ENCODE measurements at places on chromosomes 12 and 14.
A peak's percentile ranks its signal among the peaks of the same experiment; 100 is the strongest.

DNA sequence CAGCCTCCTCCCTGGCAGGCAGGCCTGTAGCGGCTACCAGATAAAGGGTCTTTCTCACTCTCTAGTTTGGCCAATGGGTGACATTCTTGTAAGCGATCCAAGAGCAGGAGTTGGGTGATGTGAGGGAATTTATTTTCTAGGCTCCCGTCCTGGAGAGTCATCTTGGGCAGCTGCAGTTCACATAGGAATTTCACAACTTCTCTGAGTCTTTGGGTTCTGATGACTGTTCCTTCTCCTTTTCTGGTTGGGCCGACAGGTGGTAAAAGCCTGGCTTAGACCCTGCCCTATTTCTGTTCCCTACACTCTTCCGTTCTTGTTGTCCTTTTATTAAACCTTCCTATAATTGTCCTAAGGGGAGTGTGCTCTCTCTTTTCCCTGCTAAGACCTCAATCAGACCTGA lies 42.6 kb upstream of the POC1B start:
- no peak for DNase-seq

DNA sequence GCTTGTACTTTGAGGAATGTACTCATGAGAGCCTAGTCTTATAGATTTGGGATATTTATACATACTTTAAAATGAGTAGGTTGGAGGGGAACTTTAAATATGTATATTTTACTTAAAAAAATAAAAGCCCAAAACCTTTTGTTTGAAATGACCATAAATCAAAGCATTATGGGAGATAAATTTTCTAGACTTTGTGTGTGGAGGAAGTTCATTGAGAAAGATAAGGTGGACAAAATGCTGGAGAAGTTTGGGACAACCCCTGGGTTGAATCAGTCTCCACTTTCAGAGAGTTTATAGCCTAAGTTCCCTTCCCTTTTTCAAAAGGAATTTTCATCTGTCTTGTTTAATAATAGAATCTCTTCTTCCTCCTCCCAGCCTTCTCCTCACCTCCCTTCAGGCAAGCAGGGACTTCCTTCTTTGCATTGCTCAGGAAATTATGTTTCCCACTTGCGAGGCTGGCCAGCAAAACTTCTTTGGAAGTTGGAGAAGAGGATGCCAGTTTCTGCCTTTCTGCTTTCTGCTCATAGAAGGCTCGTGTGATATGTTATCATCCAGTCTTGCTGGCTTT lies 54.2 kb downstream of the CHST11 start:
- DNase-seq = no peak

DNA sequence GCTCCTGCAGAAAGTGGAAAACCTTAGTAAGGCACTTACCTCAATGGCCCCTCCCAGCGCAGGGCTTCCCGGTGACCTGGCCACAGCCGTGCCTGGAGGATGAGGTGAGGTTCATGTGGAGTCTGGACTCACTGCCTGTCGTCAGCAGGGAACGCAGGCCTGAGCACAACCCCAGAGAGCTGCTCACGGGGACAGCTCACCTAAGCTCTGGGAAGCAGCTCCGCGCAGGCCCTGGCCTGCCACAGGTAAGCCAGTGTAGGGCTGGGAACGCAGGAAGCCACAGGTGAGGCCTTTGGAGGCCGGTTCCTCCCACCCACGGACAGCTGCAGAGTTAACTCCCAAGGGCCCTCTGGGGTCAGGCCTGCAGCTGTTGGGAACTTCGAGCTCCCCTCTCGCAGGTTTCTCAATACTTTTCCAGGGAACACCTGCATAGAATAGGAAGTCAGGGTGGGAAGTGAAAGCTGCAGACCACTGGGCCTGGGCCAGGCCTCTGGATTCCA lies 32.7 kb downstream of the ANAPC7 start:
- DNase-seq = no peak

- no peak for DNase-seq
These were observed 479.0 kb upstream of the SYT1 start for GRCh38 chr12:78385541-78385940.

- DNase-seq = no peak
These were observed 387.5 kb downstream of the BCAT1 start for GRCh38 chr12:24561411-24561871.

DNA sequence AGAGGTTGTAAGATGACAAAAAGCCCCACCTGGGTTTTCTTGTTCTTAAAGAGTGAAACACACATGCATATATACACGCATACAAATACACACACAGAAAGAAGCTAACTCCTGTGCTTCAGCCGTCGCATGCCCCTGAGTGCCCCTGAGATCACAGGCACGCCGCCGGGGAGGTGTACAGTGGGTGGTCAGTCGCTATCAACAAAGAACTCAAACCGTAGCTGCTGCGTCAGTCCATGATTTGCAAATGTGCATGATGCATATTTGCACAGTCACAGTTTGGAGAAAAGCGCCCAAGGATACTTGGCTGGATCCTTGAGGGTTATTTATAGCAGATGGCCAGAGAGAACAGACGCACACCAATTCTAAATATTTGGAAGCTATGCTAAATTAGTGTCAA lies 206.9 kb downstream of the TMEM132D start:
- no peak for DNase-seq

- DNase-seq = no peak
These were observed 100.1 kb downstream of the DYRK2 start for GRCh38 chr12:67748743-67749040.

DNA sequence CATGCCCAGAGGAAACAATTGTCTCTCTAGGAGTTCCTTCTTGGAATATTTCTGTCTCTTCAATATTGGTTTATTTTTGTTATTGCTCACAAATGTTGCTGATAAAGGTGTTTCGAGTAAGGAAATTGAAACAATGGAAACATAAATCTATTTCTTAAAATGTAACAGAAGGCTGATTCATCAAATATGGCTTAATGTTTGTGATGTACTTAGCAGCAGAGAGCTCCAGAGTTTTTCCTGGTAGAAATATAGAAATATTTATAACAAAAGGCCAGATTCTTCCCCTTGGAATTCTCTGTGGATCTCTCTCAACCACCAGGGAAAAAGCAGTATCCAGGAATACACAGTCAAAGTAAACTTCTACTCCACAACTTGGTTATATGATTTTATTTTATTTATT lies 149.2 kb upstream of the LRIG3 start:
- DNase-seq = no peak

DNA sequence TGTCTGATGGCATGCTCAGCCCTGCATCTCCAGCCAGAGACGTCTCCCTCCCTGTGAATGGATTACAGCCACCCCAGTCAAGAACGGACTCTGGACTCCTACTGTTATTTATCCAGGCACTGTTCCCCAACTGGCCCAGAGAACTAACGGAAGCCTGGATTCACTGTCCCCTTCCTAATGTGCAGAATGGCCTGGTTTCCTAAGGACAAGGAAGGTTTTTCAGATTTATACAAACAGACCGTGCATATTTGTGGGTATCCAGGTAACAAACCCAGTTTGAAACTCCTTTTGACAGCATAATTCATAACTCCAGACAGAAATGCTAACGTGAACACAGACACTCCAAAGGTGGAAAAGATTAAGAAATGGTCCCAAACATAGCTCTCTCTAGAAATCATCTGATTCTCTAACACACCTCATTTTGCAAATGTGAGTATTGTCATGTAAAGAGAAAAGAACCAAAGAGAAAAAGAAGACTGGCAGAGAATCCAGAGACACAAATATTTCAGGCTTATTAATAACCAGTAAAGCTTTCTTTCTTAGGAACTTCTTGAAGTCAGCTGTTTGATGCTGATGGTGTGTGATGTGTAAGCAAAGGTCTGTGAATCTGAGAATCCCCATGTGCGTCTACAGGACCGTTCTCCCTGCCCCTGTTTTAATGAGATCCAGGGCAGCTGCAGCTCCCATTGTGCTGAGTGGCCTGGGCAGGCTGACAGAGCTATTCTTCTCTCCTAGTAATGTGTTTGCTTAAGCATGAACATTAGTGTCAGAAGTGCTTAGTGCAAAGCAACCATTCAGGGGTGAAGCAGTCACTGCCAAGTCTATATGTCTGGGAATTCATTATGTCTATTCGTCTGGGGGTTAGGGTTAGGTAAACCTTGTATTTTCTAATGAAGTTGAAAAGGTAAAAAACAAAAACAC lies 86.8 kb upstream of the HIF1A start:
- no peak for DNase-seq

DNA sequence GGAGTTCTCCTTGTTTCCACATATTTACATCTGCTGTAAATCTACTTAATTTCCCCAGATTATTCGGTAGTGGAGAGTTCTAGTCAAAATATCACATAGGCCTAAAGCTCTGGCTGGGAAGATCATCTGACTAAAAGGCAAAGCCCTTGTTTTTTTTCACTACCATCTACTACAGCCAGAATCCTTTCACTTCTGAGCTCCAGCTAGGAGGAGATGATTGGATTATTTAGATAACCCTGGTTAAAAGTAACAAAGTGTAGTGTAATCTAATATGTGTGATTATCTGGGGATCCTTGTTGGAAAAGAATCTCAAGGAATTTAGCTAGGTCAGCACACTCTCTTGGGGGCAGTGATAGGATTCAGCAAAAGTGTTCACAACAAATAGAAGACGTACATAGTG lies 125.4 kb downstream of the DYRK2 start:
- DNase-seq = no peak

GRCh38 chr14:77204459-77204771 lies 22.8 kb downstream of the TMEM63C start:
- DNase-seq = no peak

DNA sequence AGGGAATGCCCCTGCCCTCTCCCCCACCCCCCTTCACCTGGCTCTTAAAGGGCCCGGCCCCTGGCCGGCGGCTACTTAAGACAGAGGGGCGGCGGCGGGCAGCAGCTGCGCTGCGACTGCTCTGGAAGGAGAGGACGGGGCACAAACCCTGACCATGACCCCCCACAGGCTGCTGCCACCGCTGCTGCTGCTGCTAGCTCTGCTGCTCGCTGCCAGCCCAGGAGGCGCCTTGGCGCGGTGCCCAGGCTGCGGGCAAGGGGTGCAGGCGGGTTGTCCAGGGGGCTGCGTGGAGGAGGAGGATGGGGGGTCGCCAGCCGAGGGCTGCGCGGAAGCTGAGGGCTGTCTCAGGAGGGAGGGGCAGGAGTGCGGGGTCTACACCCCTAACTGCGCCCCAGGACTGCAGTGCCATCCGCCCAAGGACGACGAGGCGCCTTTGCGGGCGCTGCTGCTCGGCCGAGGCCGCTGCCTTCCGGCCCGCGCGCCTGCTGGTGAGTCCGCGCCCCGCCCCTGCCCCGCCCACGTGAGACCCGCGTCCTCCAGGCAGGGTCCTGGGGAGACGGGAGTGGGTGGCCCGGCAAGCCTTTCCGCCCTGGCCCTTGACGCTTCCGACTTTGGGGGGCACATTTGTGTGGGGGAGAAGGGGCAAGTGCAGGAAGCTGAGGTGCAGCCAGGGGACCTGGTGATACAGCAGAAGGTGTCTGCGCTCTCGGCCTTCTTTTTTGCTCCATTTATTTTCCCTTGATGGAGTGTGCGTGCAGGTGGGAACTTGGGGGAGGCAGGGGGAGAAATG lies at the start of gene IGFBP6:
IGFBP6 (plus strand) TSS at position 104 of the 790 bp plus-strand sequence; CDS start at position 155, 51 bp downstream.
- peak; percentile 69 for DNase-seq

DNA sequence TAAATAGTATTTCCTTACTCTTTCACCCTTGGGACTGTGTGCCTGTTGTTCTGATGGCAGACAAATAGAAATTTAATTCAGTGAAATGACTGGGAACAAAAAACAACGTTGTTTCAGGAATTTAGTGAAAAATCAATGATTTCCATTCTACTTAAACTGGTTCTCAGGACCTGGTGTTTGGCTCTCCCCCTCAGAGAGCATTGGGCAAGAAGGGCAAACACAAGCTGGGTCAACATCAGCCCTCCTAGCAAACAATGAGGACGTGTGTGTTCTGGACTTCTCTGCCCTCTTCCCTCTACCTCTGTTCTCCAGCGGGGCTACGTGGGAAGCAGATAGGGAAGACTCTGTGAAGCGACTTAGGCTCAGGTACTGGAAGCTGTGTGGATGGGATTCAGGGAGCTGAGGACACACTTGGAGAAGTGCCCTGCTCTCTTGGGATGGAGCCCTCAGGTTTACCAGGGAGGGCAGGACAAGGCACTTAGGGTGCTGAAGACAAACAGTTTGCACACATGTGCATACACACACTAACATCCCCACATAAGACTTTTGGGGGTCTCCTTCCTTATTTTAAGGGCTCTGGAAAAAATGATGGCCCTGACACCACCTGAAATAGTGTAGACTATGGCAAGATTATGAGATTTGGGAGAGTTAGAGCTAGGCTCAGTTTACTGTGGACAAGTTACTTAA lies 7.6 kb upstream of the SERPINA1 start:
- DNase-seq = no peak

GRCh38 chr12:4269279-4269991 lies 4.1 kb upstream of the CCND2 start:
- DNase-seq = peak; percentile 84

GRCh38 chr12:13252024-13252423 lies 55.5 kb downstream of the EMP1 start:
- no peak for DNase-seq

DNA sequence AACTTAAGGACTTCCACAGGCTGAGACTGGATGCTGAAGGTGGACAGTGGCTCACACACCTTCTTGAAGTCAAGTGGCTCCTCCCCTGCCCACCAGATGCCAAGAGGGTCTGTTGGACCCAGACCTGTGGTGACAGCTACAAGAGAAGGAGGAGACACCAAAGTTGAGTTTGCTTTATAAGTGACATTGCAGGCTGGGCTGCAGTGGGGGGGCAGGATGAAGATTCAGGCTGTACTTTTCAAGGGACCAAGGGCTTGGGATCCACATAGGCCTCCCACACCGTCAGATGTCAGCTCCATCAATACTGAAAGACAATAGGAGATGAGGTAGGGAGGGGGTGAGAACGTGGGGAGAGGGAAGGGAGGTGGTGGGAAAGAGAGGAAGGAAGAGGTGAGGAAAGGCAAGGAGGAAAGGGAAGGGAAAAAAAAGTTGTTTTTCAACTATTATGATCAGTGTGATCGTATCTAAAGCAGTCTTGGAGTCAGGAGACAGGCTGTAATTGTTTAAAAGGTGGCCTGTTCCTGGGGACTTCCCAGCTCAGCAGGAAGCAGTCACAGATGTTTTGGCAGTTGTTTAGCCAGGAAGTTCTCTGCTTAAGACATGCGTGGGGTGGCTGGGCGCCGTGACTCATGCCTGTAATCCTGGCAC lies 84.1 kb upstream of the RESF1 start:
- no peak for DNase-seq

- no peak for DNase-seq
These were observed 11.1 kb upstream of the ETV6 start for GRCh38 chr12:11638315-11638916.

GRCh38 chr14:58243790-58244555 lies 670 bp upstream of the PSMA3 start:
- DNase-seq = no peak

DNA sequence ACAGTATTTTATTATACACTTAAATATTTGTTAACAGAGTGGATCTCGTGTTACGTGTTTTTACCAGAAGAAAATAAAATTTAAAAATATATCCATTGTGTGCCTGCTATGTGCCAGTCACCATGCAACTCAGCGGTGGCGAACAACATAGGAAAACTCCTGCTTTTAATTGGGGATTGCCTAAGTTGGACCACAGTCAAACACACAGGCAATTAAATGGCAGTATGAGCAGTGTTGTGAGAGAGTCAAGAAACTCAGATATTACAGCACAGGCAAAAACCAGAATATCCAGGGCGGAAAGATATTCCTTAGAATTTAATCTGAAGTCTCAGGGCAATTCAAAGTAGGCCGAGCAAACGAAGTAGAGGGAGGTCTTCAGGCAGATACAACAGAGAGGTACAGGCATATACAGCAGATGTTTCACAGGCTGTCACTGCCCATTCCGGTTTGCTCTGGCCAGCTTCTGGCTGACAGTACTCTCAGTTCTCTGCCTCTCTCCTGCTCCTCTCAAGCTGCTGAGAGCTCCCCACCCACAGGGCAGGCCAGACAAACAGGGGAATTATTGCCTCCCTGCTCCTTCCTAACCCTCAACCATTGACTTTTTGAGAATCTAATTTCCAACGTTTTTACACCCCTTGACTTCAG lies 540.2 kb upstream of the TMEM132C start:
- DNase-seq = no peak

Data from mesothelial cell of epicardium (in vitro differentiated cells).